ENCODE measurements at places on chromosomes 2 and 18. TPM values are rescaled to one million over a fixed set of nuclear protein-coding genes. Genes with fewer than 3 reads are reported as not detected.
A peak's percentile ranks its signal among the peaks of the same experiment; 100 is the strongest.

DNA sequence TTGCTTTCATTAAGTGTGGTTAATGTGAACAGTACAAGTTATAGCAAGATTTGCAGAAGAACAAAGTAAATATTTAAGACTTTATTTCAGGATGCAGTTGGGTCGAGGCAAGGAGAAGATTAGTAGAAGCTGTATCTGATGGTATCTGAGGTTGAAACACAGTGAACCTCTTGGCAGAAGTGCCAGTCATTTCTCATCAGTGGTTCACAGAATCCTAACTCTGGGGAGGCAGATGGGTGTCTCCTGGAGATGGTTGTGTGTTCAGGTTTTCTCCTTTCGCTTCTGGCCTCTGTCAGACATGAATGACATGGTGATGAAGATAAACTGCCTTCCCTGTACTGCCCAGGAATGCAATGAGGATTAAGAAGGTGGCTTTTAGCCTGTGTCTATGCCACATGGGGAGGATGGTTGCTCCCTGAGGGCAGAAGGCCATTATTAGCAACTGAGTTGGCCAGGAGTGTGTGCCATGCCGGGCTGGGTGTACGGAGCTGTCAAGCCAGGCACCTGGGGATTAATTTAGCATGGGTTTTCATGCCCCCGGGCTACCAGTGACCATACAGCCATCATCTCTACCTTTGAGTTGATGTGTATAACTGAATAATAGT, 28.0 kb downstream of the MGAT5 start:
- H3K27me3 ChIP-seq, result no peaks in the 10 kb centered on the region
- H3K36me3 ChIP-seq, result no peaks in the 10 kb centered on the region
- H3K27ac ChIP-seq, result no peak overlapping the region
- peaks cover under 1% of the 10 kb centered on the region for H3K4me1 ChIP-seq
- DNase-seq, result no peak
- no peak overlapping the region for H3K4me3 ChIP-seq

DNA sequence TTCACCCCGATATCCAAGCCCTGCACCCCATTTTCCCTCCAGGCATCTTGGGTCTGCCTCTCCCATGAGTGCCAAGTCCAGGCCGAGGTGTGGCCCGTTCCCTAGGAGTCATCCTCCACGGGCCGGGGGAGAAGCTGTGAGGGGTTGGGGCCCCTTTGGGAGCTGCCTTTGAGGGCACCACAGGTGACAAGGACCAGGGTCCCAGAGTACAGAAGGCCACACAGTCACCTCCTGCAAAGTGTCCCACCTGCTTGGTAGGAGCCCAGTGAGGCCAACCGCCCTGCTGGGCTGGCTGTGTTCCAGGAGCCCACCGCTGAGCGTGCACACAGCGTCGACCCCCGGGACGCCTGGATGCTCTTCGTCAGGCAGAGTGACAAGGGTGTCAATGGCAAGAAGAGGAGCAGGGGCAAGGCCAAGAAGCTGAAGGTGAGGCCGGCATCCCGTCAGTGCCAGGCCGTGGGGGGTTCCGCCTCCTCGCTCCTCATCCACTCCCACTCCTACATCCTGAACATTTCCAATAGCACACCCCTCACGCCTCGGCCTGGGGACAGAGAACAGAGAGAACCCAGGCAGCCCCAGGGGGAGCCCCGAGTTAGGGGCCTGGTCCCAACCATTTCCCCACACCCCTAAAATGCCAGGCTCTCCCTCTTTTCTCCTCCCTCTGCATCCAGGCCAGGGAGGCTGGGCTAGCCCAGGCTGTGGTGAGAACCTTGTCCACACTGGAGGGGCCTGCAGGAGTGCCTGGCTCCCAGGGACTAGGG, 2.7 kb downstream of the ERFE start:
- no peaks in the 10 kb centered on the region for H3K27me3 ChIP-seq
- DNase-seq, result no peak
- no peak overlapping the region for H3K4me3 ChIP-seq
- peaks cover 9% of the 10 kb centered on the region for H3K4me1 ChIP-seq
- no peaks in the 10 kb centered on the region for H3K36me3 ChIP-seq
- H3K27ac ChIP-seq, result no peak overlapping the region

The KLHL14 gene
- not detected for total RNA-seq

The GPAT2 gene
- total RNA-seq, result not detected

GRCh38 chr18:7635948-7636347, 68.8 kb downstream of the PTPRM start:
- H3K4me1 ChIP-seq, result peaks cover 28% of the 10 kb centered on the region
- DNase-seq, result no peak
- no peak overlapping the region for H3K4me3 ChIP-seq
- no peaks in the 10 kb centered on the region for H3K36me3 ChIP-seq
- no peaks in the 10 kb centered on the region for H3K27me3 ChIP-seq
- no peak overlapping the region for H3K27ac ChIP-seq

The SERPINB10 gene
- not detected for total RNA-seq

- H3K4me1 ChIP-seq, result peaks cover 6% of the 10 kb centered on the region
- no peak within 1 kb of the TSS for H3K27ac ChIP-seq
- H3K27me3 ChIP-seq, result peaks cover 37% of the 10 kb centered on the region
- no peaks in the 10 kb centered on the region for H3K36me3 ChIP-seq
- peak within 1 kb of the TSS; percentile 60 for H3K4me3 ChIP-seq
- DNase-seq, result no peak
These were observed at the start of gene KCNG2 for GRCh38 chr18:79797518-79798345. KCNG2 (plus strand) TSS chr18:79797938; CDS start chr18:79863668, 65,730 bp downstream.

DNA sequence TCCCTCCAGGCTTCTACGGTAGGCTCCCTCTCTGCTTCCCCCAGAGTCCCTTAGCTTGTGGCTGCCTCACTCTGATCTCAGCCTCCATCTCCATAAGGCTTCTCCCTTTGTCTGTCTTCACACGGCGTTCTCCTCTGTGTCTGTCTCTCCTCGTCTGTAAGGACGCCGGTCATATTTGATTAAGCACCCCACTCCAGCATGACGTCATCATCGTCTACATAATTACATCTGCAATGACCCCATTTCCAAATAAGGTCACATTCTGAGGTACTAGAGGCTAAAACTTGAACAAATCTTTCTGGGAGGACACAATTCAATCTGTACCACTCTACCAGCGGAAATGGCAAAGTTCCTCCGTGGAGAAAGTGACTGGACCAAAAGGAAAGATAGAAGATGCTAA, 8.3 kb upstream of the COL6A3 start:
- H3K36me3 ChIP-seq, result no peaks in the 10 kb centered on the region
- no peak for DNase-seq
- H3K27ac ChIP-seq, result no peak overlapping the region
- H3K27me3 ChIP-seq, result no peaks in the 10 kb centered on the region
- H3K4me1 ChIP-seq, result peaks cover 6% of the 10 kb centered on the region
- H3K4me3 ChIP-seq, result no peak overlapping the region

The CKAP2L gene
- total RNA-seq, result 6.3 TPM

GRCh38 chr2:190023860-190024259, 38.7 kb downstream of the MSTN start:
- no peak for DNase-seq
- no peak overlapping the region for H3K27ac ChIP-seq
- no peaks in the 10 kb centered on the region for H3K4me1 ChIP-seq
- H3K4me3 ChIP-seq, result no peak overlapping the region

DNA sequence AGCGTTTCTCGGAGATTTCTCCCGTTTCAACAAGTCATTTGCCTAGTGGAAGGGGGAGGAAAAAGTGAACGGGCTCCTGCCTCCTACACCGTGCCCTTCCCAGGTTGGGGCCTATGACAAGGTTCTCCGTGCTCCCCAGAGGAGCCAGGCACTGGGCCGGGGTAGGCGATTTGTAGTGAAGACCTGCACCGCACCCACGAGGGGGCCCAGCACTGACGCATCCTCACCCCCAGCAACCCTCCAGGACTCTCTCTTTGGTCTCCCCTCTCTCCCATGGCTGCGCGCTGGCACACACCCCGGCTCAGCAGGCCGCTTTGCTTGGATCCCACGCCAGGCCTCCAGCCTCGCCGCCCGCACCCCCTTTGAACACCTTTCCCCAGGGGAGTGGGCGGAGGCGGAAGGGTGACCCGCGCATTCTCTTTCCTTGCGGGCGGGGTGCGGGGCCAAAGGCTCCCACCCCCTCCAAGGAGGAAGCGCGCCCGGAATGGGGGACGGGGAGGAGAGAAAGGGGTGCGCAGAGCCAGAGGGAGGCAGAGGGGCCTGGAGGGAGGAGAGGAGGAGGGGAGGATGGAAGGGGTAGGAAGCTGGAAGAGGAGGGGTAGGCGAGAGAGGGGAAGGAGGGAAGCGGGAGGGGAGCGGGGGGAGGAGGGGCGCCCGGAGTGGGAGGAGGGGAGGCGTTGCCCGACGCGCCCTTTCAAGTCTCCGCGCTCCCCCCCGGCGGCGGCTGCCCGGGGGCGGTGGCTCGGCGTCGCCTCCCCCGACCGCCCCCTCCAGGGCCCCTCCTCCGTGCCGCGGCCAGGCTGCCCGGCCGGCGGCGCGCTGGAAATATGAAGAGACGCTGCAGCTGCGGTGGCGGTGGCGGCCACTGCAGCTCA, at the start of gene APCDD1:
APCDD1 (plus strand) TSS at position 830 of the 875 bp plus-strand sequence. CDS start 347 bp downstream, outside the sequence.
- peaks cover 11% of the 10 kb centered on the region for H3K4me1 ChIP-seq
- H3K36me3 ChIP-seq, result no peaks in the 10 kb centered on the region
- H3K27me3 ChIP-seq, result peaks cover 39% of the 10 kb centered on the region

GRCh38 chr2:29022679-29023078, 41.6 kb downstream of the TOGARAM2 start:
- H3K4me1 ChIP-seq, result peaks cover 6% of the 10 kb centered on the region
- no peak overlapping the region for H3K27ac ChIP-seq
- H3K4me3 ChIP-seq, result no peak overlapping the region
- peaks cover 11% of the 10 kb centered on the region for H3K27me3 ChIP-seq

DNA sequence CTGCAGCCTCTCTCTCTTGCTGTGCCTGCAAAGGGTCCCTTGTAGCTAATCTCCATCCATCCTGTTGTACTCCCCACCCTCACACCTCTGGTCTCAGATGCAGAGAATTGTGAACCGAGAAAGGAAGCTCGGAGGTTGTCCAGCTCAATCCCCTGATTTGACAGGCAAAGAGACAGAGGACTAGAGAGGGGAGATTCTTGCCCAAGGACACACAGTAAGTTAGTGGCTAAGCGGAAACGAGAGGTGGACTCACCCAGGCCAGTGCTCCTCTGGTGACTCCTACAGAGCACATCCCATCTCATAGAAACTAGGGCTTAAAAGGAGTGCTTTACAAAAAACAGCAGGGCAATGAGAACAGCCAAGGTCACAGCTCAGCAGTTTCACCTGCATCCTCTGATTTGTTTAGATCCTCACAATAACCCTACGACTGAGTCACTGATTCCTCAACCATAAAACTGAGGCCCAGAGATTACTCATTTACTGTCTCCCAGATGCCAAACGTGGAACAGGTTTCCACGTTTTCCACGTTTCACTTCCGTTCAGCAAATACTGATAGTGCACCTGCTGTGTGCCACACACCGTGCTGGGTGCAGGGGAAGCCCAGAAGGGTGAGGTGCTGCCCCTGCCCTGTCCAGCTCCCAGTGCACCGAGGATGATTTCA, 22.1 kb downstream of the EHD3 start:
- H3K4me1 ChIP-seq, result peaks cover 5% of the 10 kb centered on the region
- DNase-seq, result no peak
- H3K27ac ChIP-seq, result no peak overlapping the region

The VSNL1 gene
- total RNA-seq, result not detected

DNA sequence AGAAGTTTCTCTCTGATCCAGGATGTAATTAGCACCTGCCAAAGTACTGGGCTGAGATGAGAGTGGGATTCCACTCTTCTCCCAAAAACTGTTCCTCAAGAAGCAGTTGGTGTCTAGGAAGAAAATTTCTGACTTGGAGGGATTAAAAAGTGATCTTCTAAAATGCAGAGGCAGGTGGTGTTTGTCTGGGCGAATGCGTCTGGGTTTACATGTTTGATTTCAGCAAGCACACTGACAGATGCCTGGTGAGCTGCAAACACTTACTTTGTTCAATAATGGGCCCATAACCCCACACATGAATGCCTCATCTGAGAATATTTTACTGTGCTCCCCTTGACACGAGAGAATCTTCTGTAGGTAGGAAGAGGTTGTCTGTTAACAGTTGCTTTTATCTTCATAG, 24.3 kb upstream of the KCNF1 start:
- no peaks in the 10 kb centered on the region for H3K36me3 ChIP-seq
- no peak for DNase-seq
- peaks cover 13% of the 10 kb centered on the region for H3K4me1 ChIP-seq

- DNase-seq, result no peak
- no peaks in the 10 kb centered on the region for H3K27me3 ChIP-seq
- H3K4me1 ChIP-seq, result peaks cover 11% of the 10 kb centered on the region
- no peak overlapping the region for H3K4me3 ChIP-seq
- no peak overlapping the region for H3K27ac ChIP-seq
These were observed 145.0 kb downstream of the ZNF407 start for GRCh38 chr18:74742573-74743243.

DNA sequence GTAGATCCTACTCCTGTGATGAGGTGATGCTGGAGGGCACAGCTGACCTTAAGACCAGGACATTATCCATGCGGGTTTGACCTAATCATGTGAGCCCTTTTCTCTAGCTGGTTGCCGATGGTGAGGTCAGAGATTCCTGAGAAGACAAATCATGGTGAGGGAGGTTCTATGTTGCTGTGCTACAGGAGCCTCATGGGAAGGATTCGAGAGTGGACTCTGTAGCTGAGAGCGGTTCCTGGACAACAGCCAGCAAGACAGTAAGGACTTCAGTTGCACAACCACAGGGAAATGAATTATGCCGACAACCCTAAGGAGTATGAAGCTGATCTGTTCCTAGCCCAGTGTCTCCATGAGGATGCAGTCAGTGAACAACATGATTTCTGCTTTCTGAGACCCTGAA, 80.4 kb downstream of the EPB41L3 start:
- no peak overlapping the region for H3K4me3 ChIP-seq
- H3K27me3 ChIP-seq, result no peaks in the 10 kb centered on the region
- H3K36me3 ChIP-seq, result no peaks in the 10 kb centered on the region
- H3K4me1 ChIP-seq, result peaks cover 13% of the 10 kb centered on the region
- no peak overlapping the region for H3K27ac ChIP-seq
- no peak for DNase-seq

- peaks cover 4% of the 10 kb centered on the region for H3K27me3 ChIP-seq
- no peak overlapping the region for H3K27ac ChIP-seq
- no peaks in the 10 kb centered on the region for H3K4me1 ChIP-seq
- no peak overlapping the region for H3K4me3 ChIP-seq
- no peak for DNase-seq
- no peaks in the 10 kb centered on the region for H3K36me3 ChIP-seq
These were observed 8.9 kb upstream of the RPRM start for GRCh38 chr2:153487448-153487847.

The EN1 gene
- total RNA-seq, result not detected

- H3K36me3 ChIP-seq, result peaks cover 5% of the 10 kb centered on the region
- no peak overlapping the region for H3K4me3 ChIP-seq
- no peaks in the 10 kb centered on the region for H3K27me3 ChIP-seq
- peak overlapping the region; percentile 88 for H3K27ac ChIP-seq
- no peak for DNase-seq
These were observed 58.9 kb downstream of the ATP8B1 start for GRCh38 chr18:57744211-57744694.

The ZBTB7C gene
- total RNA-seq, result 0.11 TPM

The RNF144A gene
- 9.6 TPM for total RNA-seq

- H3K4me3 ChIP-seq, result no peak overlapping the region
- no peaks in the 10 kb centered on the region for H3K27me3 ChIP-seq
- H3K4me1 ChIP-seq, result no peaks in the 10 kb centered on the region
- no peak for DNase-seq
- H3K27ac ChIP-seq, result no peak overlapping the region
- no peaks in the 10 kb centered on the region for H3K36me3 ChIP-seq
These were observed 82.7 kb downstream of the MRO start for GRCh38 chr18:50737127-50737526.

The CCDC150 gene
- 6.1 TPM for total RNA-seq

Data from osteocyte (in vitro differentiated cells).